Activated CD4-positive, alpha-beta T cell treated with anti-CD3 and anti-CD28 coated beads for 24 hours (primary cell): ENCODE measurements at places on chromosomes 4 and X.

- peak; percentile 40 for DNase-seq
Measured at GRCh38 chrX:151680805-151681204, 14.5 kb upstream of the PRRG3 start.

DNA sequence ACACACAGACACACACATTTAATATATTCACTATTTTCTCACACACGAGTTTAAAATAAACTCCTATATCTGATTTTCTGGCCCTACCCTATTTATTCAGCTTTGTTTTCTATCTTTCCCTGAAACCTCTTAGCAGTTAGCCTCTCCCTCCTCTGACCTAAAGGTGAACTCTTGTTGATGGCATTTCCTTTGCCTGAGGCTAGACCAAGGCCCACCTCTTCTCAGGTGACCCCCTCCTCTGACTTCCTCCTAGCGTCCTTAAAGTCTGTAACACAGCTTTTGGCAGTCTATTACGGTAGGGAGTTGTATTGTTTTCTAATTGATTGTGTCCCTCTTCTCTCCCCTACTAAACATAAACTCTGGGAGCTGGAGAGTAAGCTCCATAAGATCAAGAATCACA lies 1.7 kb upstream of the SRPX2 start:
- no peak for DNase-seq

- no peak for DNase-seq
Measured at GRCh38 chr4:8251110-8251883, 18.3 kb upstream of the HTRA3 start.

DNA sequence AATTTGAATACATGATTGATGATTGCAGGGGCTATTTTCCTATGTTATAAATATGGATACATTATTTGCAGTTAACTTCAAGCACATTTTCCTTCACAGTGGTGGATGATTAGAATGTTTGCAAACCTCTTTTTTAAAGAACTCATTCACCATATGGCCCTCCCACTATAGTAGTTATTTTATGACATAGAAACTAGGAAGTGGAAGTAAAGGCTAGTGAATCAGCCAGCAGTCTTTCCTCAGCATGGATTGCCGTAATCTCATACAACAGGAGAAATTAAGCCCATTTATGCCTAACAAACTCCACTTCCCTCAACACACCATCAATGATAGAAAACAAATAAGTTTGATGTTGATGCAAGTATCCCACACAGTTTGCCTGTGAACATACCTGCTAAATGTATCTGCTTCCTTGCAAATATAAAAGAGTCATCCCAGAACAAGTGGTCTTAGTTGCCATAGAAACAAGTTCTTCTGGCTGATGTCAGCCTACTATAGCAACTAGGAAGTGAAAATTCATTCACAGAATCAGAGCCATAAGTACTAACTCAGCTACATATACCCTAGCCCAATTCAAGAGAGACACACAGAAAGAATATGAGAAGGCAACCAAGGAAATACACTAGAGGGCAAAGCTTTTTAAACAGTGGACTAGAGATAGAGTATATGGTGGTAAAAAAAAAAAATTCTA lies 100.9 kb upstream of the RADX start:
- DNase-seq: no peak

GRCh38 chrX:133670383-133670782 lies 255.1 kb upstream of the GPC4 start:
- no peak for DNase-seq

DNA sequence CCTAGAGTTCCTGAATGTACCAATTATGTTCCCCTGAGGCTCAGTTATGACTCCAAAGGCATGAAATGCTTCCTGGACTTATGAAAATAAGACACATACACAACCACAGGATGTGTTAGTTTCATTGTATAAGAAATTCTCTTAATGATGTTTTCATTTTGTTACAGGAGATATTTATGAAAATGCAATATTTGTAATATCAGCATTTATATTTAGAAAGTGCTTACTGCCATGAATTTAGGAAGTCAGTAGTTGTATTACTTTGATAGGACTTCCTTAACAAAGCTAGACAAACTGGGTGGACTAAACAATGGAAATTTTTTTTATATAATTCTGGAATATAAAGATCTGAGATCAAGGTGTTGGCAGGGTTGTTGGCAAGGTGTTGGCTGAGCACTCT lies 572.1 kb upstream of the IGFBP7 start:
- DNase-seq: no peak

- DNase-seq: no peak
Measured at GRCh38 chrX:131988236-131988635, 34.9 kb upstream of the STK26 start.

DNA sequence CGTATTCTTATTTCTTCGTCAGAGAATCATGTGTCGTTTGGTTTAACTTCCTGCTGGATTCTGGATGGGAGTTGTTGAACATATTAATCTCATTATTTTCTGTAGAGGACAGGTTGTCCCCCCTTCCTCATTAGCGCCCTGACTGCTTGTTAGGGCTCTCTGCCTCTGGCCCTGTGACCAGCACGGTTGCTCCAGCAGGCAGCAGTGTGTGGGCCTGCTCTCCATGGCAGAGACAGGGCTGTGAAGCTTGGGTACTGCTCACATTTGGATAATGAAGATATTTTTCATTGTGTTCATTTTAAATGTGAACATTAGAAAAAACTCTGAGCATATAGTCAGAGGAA lies 102.7 kb downstream of the KLHL8 start:
- no peak for DNase-seq

DNA sequence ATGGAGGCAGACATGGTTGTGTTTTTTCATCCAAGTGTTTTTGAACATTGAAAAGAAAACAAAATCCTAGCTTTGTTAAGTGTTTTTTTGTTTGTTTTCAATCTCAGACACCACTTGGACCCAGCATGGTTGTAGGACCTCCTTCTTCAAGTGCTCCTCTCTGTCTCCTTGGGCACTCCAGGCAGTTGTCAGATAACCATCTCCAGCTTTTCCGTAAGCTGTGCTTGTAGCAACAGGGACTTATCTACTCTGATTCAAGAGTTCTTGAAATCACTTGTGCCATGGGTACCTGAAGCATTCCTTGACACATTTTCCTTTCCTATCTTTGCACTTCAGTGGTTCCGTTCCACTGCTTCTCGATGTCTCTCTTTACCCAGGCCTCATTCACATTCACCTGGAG lies 334.9 kb upstream of the DDX53 start:
- no peak for DNase-seq

DNA sequence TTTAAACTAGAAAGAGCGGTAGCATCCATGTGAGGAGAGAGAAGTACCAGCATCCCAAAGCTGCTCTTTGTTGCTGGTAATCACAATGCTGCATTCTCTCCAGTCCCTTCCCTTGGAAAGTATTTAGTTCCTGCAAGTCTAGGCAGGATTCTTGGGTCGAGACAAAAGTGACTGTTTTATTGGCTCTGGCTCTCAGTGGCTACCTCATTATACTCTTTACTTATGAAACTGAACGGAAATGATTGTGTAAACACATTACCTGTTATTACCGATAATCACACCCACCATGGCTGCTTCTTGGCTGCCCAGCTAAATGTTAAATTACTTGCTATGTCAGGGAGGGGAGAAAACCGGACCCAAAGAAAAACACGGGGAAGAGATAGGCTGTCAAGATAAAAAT lies 26.2 kb downstream of the ATXN3L start:
- DNase-seq: no peak

DNA sequence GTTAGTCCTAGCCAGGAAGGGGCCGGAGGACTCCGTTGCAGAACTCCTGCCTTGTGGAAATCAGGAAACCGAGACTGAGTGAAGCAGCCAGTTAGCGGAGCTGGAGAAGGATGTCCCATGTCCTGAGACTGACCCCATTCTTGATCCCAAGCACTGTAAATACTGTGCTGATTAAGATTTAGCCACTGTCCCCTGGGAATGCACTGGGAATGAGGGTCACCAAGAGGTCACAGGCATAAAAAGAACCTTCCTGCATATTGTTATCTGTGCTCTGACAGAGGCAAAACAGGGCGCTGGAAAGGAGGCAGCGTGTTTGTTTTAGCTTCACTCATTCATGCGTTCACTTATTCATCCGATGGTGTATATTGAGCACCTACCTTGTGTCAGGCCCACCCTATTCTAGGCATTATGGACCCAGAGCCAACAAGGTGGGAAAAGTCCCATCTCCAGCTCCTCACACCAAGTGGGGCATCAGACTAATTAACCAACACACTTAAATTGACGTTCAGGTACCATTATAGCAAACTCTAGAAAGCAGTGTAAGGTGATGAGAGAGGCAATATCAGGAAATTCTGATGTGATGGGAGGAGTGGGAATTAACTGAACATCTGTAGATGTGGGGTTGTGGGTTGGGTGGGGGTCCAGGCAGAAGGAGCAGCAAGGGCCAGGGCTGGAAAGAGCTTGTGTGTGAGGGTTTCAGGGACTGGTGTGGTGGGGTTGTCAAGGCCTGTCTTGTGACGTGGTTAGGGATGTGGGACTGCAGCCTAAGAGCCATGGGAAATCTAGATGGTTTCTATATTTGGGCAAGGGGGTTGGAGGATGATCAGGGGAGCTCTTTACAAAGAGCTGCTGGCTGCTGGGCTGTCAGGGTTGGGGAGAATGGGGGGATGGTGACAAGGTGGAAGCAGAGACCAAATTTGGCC lies 10.6 kb upstream of the SLC2A9 start:
- no peak for DNase-seq

DNA sequence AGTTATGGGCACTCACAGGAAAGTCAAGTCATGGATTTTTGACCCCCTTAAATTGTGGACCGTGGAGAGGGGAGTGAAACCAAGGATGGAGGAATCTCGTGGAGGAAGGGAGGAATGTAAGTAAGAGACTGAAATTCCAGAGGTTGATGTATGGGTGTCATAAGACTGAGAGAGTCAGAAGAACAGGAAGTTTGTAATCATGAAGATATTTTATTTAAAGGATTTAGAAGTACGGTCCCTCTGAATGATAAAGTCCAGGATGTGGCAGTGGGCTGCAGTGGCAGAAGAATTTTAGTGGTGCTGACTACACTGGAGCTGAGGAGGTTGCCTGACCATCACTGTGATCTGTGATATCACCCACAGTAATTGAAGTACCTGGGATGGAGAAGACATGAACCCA lies 57.8 kb downstream of the DCLK2 start:
- DNase-seq: no peak

GRCh38 chr4:2930135-2930757 lies 33.0 kb downstream of the NOP14 start:
- DNase-seq: no peak

DNA sequence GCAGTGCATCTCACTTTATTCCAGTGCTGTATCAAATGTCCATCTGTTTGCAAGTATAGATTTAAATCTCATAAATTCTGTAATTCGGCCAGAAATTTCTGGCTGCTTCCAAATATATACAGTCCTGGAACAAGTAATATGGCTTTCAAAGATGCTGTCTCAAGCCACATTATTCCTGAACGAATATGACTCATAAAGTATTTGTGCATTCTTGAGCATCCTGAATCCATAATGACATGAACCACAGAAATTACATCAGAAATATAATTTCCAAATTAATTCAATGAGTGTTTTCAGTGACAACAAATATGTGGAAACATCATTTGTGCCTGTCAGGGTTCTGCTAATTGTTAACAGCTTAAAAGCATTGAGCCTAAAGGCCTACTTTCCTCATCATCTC lies 140.9 kb upstream of the HPGD start:
- DNase-seq: no peak

GRCh38 chr4:98298022-98298421 lies 36.8 kb downstream of the RAP1GDS1 start:
- DNase-seq: no peak

DNA sequence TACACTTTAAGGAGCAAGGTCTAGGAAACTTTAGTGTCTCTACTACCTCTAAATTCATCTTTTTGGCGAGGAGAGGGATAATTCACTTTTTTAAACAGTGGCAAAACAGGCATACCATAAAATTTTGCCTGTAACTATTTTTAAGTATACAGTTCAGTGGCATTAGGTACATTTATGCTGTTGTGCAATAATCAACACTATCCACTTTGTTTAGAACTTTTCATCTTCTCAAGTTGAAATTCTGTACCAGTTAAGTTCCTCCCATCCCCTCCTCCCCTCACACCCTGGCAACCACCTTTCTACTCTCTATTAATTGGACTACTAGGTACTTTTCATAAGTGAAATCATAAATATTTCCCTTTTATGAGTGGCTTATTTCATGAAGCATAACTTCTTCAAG lies 31.4 kb downstream of the NUP54 start:
- no peak for DNase-seq

DNA sequence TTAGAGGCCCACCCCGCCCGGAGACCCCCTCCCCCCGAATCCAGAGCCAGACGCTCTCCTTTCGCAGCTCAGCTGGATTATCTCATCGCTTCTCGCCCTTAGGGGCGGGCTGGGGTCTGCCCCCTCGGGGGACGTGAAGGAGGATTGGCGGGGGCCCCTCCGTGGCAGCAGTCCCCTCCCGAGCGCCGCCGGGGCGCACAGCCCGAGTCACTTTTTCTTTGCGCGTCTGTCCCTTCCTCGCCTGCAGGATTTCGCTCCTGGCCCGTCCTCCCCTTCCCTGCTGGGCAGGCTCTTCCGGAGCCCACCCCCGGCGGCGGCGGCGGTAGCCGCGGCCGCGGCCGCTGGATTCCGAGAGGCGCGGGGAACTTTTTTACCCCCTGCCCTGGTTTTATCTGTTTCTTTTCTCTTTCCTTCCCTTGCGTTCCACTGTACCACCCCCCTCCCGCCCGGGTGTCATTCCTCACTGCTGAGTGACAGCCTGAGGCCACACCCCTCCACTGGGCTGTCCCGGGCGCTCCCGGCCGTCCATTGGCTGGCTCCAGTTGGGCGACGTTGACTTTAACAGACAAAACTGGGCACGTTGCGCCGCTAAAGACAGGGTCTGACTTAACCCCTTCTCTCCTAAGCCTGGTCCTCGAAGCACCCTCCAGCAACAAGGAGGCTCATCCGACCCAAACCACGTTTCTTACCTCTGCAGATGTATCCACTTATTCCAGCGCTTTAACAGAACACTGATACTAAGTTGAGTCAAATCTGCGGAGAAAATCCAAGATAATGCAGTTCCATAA lies 492 bp upstream of the NKX3-2 start:
- DNase-seq: peak; percentile 47

GRCh38 chrX:124863303-124863702 lies 456.4 kb upstream of the TEX13C start:
- no peak for DNase-seq

- no peak for DNase-seq
Measured at GRCh38 chrX:93538575-93538974, 134.8 kb downstream of the NAP1L3 start.

DNA sequence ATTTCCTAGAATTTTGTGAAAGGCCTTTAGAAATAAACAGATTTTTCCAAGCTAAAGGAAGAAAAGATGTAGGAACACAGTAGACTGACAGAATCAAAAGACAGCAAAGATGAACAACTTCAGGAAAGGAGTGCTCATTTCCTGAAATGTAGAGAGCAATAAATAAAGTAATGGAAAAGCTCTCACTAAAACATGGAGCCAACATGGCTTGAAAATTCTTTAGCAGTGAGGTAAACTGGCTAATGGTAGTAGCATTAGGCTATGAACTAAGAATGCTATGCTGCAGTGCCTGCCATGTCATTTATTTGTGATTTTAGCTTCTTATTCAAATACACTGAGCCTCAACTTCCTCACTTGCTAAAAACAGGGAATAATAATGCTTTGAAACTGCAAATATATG lies 108.7 kb downstream of the IQCM start:
- no peak for DNase-seq

- peak; percentile 47 for DNase-seq
Measured at GRCh38 chr4:48033825-48034413, 17.3 kb downstream of the NIPAL1 start.

GRCh38 chrX:10089378-10089795 lies 67.4 kb upstream of the CLCN4 start:
- no peak for DNase-seq
